Skeletal muscle cell (primary cell): ENCODE measurements at places on chromosomes 3 and 15.

GRCh38 chr3:151178208-151178845 is 24.7 kb downstream of the GPR171 start:
- no peak for DNase-seq

DNA sequence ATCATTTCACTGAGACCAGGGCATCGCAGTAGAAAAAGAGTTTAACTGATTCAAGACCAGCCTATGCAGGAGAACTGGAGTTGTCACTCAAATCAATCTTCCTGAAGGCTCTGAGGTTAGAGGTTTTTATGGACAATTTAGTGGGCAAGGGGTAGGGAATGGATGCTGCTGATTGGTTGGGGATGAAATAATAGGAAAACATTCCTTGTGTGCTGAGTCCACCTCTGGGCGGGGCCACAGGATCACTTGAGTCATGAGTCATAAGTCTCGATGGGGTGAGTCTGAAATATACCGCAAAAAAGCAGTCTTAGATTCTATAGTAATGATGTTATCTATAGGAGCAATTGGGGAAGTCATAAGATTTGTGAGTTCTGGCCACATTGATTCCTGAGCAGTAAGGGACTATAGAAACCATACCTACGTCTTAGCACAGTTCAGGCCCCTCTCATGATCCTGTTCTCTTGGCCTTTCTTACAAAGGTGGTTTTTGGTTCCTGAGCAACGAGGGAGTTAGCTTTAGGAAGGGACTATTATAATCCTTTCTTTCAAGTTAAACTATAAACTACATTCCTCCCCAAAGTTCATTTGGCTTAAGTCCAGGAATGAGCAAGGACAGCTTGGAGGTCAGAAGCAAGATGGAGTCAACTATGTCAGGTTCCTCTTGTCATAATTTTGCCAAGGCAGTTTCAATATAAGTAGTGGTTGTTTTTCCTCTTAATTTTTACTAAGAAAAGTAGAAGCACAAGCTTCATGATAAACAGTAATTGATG is 2.7 kb upstream of the OPA1 start:
- peak; percentile 20 for DNase-seq

GRCh38 chr15:76996076-76996525 is 1.2 kb downstream of the PSTPIP1 start:
- DNase-seq: no peak

GRCh38 chr3:12974334-12974733 is 98.9 kb downstream of the IQSEC1 start:
- no peak for DNase-seq

DNA sequence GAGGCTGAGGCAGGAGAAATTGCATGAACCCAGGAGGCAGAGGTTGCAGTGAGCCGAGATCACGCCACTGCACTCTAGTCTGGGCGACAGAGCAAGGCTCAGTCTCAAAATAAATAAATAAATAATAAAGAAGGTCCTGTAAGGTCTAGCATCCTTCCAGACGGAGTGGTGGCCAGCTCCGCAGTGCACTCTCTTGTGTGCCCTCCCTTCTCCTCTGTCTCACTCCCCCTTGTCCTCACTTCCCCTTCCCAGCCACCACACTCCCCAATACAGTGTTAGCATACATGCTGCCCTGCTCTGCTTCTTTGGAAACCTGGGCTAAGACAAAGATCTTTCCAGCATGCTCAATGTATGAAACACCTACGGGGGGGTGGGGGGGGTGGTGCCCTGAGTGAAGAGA is 3.4 kb upstream of the CLN6 start:
- DNase-seq: no peak

DNA sequence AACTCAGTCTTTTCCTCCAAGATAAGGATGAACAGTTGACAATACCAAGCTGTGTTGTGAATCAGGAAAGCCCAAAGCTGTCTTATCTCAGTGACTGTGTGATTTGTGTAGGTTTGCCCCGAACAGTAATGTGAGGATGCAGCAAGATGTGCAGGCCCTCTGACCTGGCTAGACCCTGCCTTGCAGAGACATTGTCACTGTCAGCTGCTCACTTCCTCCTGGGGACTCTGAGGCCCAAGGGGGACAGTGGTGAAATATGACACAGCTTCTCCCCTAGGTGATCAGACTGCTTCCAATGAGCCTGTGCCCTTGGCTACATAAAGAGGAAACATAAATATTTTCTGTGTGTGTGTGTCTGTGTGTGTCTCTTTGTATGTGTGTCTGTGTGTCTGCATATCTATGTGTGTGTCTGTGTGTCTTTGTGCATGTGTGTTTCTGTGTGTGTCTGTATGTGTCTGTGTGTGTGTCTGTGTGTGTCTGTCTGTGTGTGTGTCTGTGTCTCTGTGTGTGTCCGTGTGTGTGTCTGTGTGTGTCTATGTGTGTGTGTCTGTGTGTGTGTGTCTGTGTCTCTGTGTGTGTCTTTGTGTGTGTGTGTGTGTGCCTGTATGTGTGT is 21.7 kb downstream of the LRRK1 start:
- no peak for DNase-seq

GRCh38 chr3:107767897-107768605 is 245.3 kb downstream of the BBX start:
- no peak for DNase-seq

DNA sequence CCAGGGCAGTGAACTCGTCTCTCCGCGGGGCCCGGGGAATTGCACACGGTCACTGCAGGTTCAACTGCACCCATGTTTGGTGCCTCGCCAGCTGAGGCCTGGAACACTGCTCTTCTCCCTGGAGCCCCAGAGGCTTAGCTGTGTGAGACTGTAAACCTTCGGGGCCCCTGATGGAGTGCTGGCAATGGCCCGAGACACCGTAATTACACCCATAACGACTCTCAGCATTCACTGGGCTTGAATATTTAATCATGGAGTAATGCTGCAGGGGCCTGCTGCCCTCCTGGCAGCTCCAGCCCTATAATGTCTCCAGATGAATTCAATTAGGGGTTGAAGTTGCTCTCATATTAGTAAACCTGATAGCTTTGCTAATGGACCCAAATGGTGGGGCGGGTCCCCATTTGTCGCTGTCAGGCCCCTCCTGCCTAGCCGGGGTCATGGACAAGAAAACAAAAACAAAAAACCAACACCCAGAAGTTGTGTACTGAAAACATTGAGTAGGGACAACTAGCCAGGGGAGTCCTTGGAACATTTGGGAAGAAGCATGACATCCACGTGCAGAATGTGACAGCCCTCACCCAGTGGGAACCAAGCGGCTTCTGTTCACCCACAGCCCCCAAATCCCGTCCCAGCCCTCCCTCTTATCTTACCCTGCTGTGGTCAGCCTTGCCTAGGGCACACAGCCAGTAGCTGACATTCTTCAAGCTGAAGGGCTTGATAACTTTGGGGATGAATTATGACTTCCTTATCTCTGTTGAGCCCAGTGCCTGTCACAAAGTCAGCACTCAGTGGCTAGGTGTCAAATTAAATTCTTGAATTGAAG is 74.3 kb upstream of the SCN5A start:
- DNase-seq: no peak

GRCh38 chr3:107211608-107212007 is 165.6 kb upstream of the CCDC54 start:
- no peak for DNase-seq

DNA sequence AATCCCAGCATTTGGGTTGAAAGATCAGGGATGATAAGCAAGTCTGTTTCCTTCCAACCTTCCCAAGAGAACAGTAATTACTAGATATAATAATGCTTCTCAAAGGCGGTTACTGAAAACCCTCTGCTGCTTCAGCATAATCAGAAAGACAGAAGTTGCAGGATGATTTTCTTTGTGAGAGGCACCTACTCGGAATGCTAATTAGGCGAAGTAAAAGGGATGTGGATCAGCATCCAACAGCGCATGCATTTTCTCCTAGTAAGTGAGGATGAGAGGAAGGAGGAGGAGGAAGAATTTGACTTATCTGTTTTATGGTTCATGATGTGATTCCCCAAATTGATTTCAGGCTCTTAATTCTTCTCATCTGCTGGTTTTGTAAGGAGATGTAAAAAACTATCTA is 118.0 kb downstream of the CACNA2D3 start:
- no peak for DNase-seq

GRCh38 chr15:52546031-52546751 is 17.5 kb upstream of the MYO5A start:
- no peak for DNase-seq

- peak; percentile 63 for DNase-seq
These were observed 155.5 kb downstream of the POLR2M start for GRCh38 chr15:57861815-57862586.

- no peak for DNase-seq
These were observed 731.1 kb upstream of the SGO1 start for GRCh38 chr3:20916951-20917606.

DNA sequence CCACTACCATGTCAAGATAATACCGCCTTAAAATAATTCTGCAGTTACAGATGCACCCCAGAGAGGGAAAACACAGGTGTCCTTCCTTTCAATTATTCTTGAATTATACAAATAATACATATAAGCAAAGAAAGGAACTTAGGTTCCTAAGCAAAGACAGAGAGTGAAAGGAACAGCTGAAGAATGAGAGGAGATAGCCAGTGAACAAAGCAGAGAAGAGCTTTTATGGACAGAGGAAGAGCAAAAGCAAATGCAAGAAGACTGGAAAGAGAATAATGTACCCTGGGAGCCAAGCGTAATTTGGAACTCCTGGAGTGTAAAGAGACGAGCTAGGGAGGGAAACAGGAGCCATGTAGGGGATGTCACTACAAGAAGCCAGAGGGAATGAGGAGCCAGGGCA is 21.7 kb downstream of the GPR176 start:
- no peak for DNase-seq

GRCh38 chr15:81427176-81427575 is 53.2 kb upstream of the TMC3 start:
- no peak for DNase-seq

GRCh38 chr3:195701042-195701915 is 19.5 kb upstream of the MUC20 start:
- DNase-seq: no peak

DNA sequence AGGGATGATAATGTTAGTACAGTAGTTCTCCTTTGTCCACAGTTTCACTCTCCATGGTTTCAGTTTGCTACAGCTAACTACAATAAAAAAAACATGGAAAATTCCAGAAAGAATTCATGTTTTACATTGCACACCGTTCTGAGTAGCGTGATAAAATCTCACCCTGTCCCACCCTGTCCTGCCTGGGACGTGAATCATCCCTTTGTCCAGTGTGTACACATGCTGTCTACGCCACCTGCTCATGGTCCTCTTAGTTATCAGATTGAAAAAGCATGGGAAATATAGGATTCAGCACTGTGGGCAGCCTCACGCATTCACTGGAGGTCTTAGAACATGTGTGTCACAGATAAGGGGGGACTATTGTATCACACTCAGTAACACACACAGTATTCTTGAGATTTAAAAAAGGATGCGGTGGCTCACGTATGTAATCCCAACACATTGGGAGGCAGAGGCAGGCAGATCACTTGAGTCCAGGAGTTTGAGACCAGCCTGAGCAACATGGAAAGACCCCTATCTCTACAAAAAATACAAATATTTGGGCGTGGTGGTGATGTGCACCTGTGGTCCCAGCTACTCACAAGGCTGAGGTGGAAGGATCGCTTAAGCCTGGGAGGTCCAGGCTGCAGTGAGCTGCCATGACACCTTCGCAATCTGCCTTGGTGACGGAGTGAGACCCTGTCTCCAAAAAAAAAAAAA is 8.7 kb upstream of the FLNB start:
- no peak for DNase-seq

GRCh38 chr3:128613083-128613829 is 37.4 kb downstream of the RPN1 start:
- DNase-seq: no peak

GRCh38 chr3:98827221-98827920 is 64.2 kb downstream of the ST3GAL6 start:
- DNase-seq: no peak

DNA sequence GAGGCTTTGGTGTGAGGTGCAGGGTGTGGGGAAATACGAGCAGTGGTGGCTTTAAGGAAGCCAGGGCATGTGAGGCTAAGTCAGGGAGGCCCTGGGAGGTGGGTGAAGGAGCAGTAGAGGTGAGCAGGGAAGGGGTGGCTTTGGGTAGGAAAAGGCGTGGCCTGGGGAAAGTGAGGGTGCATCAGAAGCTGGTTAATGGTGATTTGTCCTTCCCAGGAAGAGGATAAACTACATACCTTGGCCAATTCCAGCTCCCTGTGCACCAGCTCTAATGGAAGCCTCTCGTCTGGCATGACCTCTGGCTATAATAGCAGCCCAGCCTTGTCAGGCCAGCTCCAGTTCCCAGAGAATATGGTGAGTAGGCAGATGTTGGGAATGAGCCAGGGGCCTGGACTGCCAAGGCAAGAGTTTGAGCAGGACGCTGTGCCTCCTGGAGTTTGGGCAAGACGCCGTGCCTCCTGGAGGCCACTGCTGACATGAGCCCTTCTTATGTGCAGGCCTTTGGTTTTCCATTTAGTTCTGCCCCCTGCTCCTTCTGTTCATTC is 41.3 kb downstream of the CDAN1 start:
- DNase-seq: no peak

GRCh38 chr3:3783696-3784095 is 15.5 kb upstream of the LRRN1 start:
- no peak for DNase-seq

- DNase-seq: no peak
These were observed 129.4 kb downstream of the LPP start for GRCh38 chr3:188283347-188283746.

GRCh38 chr3:71511446-71511845 is 72.1 kb downstream of the FOXP1 start:
- DNase-seq: no peak

DNA sequence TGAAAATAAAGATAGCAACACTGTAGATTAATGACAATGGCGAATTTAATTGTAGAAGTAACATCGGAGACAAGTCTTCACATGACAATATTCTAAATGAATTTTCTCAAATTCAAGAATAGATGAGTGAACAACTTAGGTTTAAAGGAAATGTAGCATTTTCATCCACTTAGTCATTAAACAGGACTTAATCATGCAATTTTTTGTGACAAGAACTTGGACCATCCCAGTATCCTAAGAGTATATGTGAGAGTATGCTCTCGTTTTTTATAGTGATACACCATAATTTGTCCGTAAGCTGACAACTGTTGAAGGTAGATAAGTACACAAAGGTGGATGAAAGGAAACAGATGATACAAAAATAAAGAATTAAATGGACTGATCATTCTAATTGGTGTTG is 81.5 kb downstream of the DLG1 start:
- no peak for DNase-seq

GRCh38 chr3:39281533-39281932 is 1.7 kb upstream of the CX3CR1 start:
- DNase-seq: no peak

- DNase-seq: no peak
These were observed 132.9 kb downstream of the RYR3 start for GRCh38 chr15:33443708-33444107.
